ENCODE measurements at places on chromosomes 2 and 18.
A peak's percentile ranks its signal among the peaks of the same experiment; 100 is the strongest.

GRCh38 chr2:2832657-2833056 lies 501.6 kb upstream of the MYT1L start:
- DNase-seq: no peak

DNA sequence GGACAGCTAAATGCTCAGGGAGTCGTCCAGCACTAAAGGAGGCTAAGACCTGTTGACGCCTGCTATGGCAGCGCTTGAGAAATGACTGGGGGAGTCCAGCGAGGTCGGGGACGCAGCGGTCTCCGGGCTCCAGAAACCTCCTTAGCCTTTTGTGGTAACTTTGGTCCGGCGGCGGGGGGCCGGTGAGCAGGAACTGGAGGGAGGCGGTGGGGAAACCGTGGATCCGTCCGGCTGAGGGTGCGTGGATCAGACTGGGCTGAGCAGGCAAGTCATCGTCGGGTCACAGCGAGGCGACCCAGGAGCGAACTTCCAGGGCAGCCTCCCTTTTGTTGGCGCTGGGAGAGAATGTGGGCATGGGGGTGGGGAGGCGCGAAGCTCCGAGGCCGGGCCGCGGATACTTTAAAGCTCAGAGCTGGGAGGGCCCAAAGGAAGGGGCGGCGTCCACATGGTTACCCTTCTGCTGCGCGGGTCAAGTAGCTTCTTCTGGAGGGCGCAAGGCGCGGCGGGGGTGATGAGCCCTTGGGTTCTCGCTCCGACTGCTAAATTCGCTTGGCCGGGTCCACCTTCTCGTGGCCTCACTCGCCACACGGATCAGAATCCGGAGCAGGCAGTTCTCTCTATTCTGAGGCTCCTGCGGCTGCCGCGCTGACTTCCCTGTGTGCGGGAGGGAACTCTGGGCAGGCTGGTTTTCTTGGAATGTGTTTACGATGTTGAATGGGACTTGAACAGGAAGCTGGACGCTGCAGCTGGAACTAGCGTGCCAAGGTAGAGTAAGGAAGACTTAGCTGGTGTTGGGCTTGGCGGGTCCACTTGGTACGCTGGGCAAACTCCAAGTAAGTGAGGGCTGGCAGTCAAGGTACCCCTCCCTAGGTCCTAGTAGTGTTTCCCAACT lies 920 bp downstream of the GULP1 start:
- no peak for DNase-seq

GRCh38 chr2:146489386-146489785 lies 1355.4 kb upstream of the ACVR2A start:
- DNase-seq: no peak

- peak; percentile 99 for DNase-seq
Observed at GRCh38 chr2:86562922-86563649, at the start of gene CHMP3. Gene CHMP3, minus strand, starts transcription at chr2:86563443. Its CDS starts 95 bp downstream, at chr2:86563348.

GRCh38 chr2:61910603-61911002 lies 5.1 kb downstream of the COMMD1 start:
- no peak for DNase-seq

GRCh38 chr2:236525411-236525997 lies 44.1 kb upstream of the ACKR3 start:
- no peak for DNase-seq

GRCh38 chr2:65794994-65795393 lies 362.6 kb upstream of the SPRED2 start:
- DNase-seq: no peak

DNA sequence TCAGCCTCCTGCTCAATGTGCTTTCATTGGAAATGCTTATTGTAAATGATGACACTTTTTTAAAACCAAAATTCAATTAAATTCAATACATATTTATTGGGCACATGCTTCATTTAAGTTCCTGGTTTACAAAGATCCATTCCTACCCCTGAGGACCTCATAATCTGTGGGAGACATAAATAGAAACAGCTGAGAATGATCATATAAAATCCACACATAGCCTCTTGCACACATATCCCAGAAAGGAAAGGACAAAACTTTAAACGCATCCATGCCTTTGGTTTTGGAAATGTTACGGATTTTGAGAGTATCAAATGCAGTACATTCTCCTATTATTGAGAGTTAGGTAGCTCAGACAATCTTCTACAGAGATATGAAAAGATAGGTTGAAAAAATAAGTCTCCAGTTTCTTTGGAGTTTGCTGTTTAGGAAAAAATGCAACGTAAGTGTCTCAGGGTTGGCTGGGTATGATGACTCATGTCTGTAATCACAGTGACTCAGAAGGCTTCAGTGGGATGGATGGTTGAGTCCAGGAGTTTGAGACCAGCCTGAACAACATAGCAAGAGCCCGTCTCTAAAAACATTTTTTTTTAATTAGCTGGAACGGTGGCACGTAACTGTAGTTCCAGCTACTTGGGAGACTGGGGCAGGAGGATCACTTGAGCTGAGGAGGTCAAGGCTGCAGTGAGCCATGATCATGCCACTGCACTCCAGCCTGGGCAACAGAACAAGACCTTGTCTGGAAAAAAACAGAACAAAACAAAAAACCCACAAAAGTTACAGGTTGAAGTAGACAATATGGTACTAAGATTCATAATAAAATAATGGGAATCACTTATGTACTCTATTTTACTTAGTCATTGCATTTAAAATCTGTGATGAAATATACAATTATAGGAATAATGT lies 3.9 kb upstream of the PRELID3A start:
- peak; percentile 66 for DNase-seq

Measured in hematopoietic multipotent progenitor cell treated with erythropoietin and hydrocortisone succinate and interleukin-3 and kit ligand, for 17 days (in vitro differentiated cells).